ELR (cell line): ENCODE measurements at places on chromosomes 5 and 9.

DNA sequence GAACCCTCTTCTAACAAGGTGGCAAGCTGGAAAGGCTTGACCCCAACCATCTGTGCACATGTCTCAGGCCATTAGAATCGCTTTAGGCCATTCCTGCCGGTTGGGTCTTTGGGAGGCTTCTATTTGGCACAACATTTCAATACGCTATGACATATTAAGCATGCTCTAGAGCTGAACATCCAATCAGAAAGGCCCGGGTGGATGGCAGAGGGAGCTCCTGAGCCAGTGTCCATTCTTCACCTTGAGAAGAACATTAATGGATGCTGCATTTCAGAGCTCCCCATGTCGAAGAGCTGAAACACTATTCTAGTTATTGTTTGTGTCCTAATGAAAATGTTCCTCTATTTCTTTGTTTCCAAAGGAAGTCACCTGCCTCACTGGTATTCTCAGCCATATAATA is 12.8 kb downstream of the SPATA9 start:
- DNase-seq: no peak

DNA sequence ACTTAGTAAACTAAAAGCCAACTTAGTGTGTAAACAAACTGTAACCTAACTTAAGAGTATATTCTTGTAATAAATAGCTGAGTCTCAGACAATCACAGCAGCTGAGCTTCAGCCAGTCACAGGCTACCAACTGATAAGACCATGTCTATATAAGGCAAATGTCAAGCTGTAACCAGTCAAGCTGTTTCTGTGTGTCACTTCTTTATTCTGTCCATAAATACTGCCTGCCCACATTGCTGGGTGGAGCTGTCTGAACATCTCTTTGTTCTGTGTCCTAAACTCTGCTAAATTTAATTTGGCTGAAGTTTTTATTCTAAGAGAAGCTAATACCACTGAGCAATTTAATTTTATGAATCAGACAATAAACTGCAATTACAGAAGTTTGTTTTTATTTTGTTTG is 412.1 kb upstream of the CDH10 start:
- no peak for DNase-seq

- DNase-seq: peak; percentile 80
Observed at GRCh38 chr5:5141625-5142525, 1.7 kb downstream of the ADAMTS16 start.

- no peak for DNase-seq
Observed at GRCh38 chr5:133817456-133817855, 151.0 kb downstream of the C5orf15 start.

GRCh38 chr5:80565330-80565729 is 4.8 kb downstream of the ANKRD34B start:
- DNase-seq: no peak

DNA sequence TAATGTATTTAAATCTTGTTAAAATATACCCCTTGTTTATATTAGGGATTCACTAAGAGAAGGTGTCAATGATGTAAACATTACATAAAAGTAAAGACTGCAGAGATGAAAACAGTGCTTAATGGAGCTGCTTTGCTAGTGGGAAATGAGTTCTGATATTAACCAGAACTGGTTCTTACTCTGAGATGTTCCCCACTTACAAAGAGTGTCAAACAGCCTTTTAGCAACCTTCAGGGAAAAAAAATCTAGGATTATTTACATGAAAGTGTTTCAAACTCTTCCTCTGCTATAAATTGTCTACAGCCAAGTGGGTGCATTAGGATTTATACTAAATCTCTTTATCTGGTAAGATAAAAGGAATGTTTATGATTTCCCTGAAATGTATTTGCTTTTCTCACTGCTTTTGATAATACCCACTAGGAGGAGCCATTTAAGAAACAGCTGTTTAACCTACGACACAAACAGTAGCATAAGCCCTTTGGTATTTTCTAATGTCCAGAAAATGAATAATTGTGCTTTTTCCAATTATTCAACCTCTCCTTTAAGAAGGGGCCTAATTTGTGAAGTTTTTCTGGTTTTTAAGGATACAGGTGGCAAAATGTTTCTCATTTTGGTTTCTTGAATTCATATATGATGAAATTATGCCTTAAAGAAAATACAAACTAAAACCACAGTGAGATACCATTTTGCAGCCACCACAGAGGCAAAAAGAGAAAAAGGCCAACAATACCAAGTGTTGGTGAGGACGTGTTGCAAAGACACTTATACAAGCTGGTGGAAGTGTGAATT is 186.3 kb downstream of the TLE4 start:
- peak; percentile 58 for DNase-seq

GRCh38 chr5:82772281-82772680 is 304.9 kb downstream of the TMEM167A start:
- DNase-seq: no peak

GRCh38 chr5:123014689-123015088 is 21.8 kb downstream of the PPIC start:
- no peak for DNase-seq

DNA sequence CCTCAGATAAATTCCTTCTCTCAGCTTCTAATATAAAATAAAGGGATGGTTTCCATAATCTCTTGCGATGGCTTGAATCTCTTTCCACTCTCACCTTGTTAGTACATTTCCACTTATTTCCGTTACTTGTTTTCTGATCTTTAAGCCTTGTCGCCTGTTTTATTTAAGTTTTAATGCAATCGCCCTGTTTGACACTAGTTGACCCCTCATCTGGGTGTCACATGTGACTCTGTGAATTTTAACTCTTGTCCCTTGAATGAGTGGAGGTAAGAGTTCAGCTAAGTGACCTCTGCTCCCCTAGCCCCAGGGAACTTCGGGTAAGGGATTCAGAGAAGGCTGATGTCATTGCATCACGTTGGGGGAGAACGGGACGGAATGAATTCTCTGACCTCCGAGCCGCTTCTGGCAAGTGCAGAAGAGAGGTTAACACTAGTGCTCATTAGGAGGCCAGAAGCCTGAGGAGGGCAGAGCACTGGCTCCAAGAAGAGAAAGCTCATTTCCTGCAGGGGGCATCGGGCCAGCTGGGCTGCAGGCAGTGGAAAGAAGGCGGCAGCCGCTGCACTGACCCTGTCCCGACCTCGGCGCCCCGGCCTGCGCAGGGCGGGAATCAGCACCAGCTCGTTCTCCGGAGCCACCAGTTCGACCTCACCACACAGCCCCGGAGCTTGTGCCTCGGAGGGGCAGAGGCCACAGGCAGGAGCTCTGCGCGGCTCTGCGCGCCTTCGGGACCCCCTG is 569 bp downstream of the HINT2 start:
- DNase-seq: peak; percentile 79

GRCh38 chr5:113450929-113451328 is 16.1 kb upstream of the TSSK1B start:
- DNase-seq: no peak

GRCh38 chr9:121196389-121196788 is 5.3 kb downstream of the RAB14 start:
- DNase-seq: no peak

GRCh38 chr9:91558879-91559278 is 135.2 kb upstream of the NFIL3 start:
- DNase-seq: no peak

DNA sequence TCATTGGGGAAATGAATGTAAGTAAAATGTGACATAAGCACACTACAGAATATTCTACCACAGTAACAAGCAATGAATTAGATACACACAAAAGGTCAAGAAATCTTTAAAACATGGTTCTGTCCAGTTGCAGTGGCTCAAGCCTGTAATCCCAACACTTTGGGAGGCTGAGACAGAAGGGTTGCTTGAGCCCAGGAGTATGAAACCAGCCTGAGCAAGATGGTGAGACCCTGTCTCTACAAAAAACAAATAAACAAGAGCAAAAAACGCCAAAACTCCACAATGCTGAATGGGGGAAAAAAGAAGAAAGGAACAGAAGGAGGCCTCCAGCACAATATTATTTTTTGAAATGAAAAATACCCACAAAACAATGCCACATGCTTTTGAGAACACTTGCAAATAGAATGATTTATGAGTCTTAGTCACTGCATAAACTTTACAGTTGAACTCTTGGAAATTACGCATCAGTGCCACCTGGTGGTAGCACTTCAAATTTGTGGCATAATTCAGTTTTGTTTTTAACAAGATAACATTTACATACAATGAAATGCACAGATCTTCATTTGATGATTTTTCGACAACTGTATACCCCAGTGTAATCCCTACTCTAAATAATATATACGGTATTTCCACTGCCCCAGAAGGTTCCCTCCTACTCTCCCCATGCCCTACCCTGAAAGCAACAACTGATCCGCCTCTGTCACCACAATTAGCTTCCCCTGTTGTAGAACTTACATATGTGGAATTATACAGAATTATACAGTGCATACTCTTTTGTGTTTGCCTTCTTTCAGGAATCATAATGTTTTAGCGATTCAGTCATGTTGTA is 14.4 kb upstream of the SPINK4 start:
- DNase-seq: peak; percentile 86

- no peak for DNase-seq
Observed at GRCh38 chr9:137784641-137785513, 92.7 kb upstream of the CACNA1B start.

- DNase-seq: no peak
Observed at GRCh38 chr9:134557331-134557730, 84.3 kb upstream of the COL5A1 start.

GRCh38 chr9:33341182-33341581 is 50.9 kb downstream of the NFX1 start:
- no peak for DNase-seq

DNA sequence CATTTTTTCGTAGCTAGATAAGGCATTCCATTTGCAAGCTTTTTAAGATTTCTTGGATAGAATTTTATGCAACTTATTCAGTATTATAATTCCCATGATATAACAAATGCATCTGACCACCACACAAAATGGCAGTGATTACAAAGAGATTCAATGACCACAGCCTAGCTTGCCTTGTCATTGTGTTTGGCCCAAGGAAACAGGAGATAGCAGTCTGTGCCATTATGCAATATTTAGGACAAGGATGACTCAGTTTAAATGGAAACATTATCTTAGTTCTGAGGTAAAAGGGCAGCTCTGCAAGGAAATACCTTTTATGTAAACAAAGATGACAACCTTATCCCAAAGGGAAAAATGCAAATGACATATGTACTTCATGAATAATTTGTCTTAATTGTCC is 89.8 kb downstream of the NUDT12 start:
- peak; percentile 74 for DNase-seq

DNA sequence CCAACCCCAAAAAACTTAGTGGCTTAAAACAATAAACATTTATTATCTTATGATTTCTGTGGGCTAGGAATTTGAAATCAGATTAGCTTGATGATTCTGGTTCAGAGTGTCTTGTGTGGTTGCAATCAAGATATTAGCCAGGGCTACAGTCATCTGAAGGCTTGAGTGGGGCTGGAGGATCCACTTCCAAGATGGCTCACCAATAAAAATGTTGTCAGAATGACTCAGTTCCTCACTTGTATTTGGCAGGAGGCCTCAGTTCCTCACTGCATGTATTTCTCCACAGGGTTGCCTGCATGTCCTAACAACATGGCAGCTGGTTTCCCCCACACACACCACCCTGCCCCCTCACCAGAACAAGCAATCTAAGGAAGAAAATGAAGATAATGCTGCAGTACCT is 98.2 kb upstream of the NIPBL start:
- DNase-seq: peak; percentile 1

DNA sequence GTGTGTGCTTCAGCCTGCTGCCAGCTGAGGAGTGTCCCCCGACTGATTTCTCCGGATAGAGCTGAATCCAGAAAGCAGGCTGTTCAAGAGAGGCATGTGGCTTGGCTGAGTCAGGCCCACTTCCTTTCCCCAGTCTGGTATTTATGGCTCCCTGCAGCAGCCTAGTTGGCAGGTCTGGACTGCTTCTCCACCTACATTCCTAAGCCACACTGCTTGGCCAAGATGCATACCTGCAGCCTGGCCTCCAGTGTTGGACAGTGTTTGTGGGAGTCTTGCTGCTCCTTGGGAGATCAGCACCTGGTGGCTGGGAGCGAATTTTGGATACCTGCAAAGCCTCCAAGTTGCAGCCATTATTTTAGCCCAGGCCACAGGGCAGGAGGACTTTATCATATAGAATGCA is 670.8 kb downstream of the ACTL7B start:
- peak; percentile 66 for DNase-seq

DNA sequence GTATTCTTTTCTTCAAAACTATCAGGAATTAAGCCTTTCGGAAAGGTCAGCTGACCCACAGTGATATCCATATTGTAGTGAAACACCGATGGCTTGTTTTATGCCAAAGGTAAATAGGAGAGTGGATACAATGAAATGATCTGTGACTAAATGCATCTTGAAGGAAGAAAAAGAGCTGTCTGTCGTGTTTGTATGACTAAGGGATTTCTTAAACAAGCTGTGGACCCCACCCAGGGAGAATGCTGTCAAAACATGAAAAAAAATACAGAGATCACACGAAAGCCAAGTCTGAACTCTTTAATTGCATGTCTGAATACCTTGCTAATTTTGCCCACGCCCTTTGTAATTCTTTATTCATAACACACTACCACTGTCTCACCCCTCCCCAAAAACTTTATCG is 286.4 kb upstream of the WWC1 start:
- no peak for DNase-seq

DNA sequence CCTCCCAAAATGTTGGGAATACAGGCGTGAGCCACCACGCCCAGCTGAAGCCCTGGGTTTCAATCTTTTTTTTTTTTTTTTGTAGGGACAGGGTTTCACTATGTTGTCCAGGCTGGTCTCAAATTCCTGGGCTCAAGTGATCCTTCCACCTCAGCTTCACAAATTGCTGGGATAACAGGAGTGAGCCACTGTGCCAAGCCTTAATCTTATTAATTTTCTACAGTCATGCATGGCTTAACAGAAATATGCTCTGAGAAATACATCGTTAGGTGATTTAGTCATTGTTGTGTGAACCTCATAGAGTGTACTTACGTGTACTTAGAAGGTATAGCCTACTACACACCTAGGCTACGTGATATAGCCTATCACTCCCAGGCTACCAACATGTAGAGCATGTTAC is 31.0 kb downstream of the GLDC start:
- no peak for DNase-seq

GRCh38 chr9:136087741-136088480 is 7.2 kb downstream of the NACC2 start:
- no peak for DNase-seq
